ENCODE measurements at places on chromosomes 13 and 19. TPM values are rescaled to one million over a fixed set of nuclear protein-coding genes. Genes with fewer than 3 reads are reported as not detected.

The CYP4F12 gene
- not detected for total RNA-seq

The SHC2 gene
- total RNA-seq: 0.13 TPM

The PLPPR3 gene
- not detected for total RNA-seq

The CNN1 gene
- total RNA-seq: 1.7 TPM

The BCL2L12 gene
- total RNA-seq: 4.0 TPM

The ZNF529 gene
- total RNA-seq: 7.0 TPM

The PRSS57 gene
- not detected for total RNA-seq

The KLK4 gene
- total RNA-seq: not detected

The CD33 gene
- total RNA-seq: not detected

The KLK2 gene
- total RNA-seq: not detected

The KLK3 gene
- not detected for total RNA-seq

The CGB7 gene
- total RNA-seq: not detected

The PKN1 gene
- 114 TPM for total RNA-seq

The MIPEP gene
- 17.3 TPM for total RNA-seq

The ZNF536 gene
- not detected for total RNA-seq

The NLRP7 gene
- total RNA-seq: not detected

The SPRED3 gene
- total RNA-seq: 6.9 TPM

The ZNF418 gene
- 8.0 TPM for total RNA-seq

The CCL25 gene
- total RNA-seq: not detected

The SMARCA4 gene
- 59.2 TPM for total RNA-seq

The PDE4A gene
- 2.4 TPM for total RNA-seq

The DEDD2 gene
- total RNA-seq: 11.2 TPM

The RPS19 gene
- 1,270 TPM for total RNA-seq

The CBY2 gene
- total RNA-seq: not detected

The PSG3 gene
- not detected for total RNA-seq

The SPIB gene
- not detected for total RNA-seq

The FARP1 gene
- 12.4 TPM for total RNA-seq

The C19orf81 gene
- total RNA-seq: 0.62 TPM

The SPACA4 gene
- not detected for total RNA-seq

The KLF2 gene
- total RNA-seq: 3.2 TPM

The DUS3L gene
- total RNA-seq: 25.2 TPM

The SLC27A5 gene
- total RNA-seq: 12.5 TPM

The ATP8A2 gene
- 0.06 TPM for total RNA-seq

The B3GNT3 gene
- total RNA-seq: not detected

The SHISA7 gene
- not detected for total RNA-seq

The GALP gene
- not detected for total RNA-seq

The ZNF560 gene
- 0.06 TPM for total RNA-seq
